ENCODE measurements at places on chromosomes 4 and X.

DNA sequence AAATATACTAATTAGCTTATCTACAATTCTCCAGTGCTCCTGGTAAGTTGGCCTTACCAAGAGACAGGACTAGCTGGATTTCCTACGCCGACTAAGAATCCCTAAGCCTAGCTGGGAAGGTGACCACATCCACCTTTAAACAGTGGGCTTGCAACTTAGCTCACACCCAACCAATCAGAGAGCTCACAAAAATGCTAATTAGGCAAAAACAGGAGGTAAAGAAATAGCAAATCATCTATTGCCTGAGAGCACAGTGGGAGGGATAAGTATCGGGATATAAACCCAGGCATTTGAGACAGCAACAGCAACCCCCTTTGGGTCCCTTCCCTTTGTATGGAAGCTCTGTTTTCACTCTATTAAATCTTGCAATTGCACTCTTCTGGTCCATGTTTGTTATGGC is 1025.0 kb downstream of the RAB28 start:
- ATAC-seq = no peak

GRCh38 chrX:41118156-41118555 is 32.9 kb downstream of the USP9X start:
- no peak for ATAC-seq

DNA sequence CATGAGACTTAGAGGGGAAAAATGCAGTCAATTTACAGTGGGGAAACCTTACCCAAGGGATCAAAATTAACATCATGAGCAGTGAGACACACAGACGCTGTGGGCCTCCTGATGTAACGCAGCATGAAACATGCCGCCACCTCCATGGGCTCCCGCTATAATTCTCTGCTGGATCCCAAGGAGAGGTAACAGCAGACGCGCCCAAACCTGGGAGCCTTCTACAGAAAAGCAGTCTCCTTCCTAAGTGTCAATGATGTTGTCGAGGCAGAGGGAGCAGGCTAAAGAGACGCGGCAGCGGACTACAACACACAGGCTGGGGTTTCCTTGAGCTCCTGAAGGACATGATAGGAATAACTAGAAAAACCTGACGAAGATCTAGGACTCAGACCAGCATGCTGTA is 142.3 kb downstream of the AFAP1 start:
- ATAC-seq = no peak

DNA sequence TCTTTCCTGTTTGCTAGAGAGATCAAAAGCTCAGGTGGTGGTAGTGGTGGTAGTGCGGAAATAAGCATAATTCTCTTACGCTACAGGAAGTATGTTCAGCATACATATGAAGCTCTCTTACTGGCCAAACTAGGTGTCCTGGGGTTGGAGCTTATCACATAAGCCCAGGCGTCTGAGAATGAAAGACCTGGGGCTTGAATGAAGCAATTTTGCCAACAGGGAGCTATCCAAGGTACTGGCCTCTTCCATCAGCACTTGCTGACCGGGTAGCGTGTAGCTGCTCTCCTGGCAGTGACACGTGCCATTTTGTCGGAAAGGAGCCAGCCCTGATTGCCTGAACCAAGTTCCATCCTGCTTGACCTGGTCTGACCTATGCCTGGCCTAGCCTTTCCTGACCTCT is 65.9 kb upstream of the HPF1 start:
- ATAC-seq = peak; percentile 81

DNA sequence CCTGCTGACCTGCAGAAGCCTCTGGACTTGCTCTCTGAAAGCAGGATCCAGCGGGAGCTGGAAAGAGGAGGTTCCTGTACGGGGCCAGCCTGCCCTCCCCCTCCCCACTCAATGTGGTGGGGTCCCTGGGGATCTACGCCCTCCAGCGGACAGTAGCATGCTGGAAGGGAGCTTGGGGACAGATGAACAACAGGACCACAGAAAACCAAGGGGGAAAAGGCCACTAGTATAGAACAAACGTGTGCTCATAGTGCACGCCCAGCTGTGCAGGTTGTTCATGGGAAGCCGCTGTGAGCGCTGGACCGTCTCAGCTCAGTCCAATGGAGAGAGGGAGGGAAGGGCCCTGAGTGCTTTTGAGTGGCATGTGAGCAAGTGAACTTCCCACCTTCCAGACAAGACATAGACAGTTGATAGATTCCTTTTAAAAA is 15.8 kb downstream of the HMX1 start:
- ATAC-seq = no peak
